ENCODE measurements at places on chromosomes 2 and 18.

DNA sequence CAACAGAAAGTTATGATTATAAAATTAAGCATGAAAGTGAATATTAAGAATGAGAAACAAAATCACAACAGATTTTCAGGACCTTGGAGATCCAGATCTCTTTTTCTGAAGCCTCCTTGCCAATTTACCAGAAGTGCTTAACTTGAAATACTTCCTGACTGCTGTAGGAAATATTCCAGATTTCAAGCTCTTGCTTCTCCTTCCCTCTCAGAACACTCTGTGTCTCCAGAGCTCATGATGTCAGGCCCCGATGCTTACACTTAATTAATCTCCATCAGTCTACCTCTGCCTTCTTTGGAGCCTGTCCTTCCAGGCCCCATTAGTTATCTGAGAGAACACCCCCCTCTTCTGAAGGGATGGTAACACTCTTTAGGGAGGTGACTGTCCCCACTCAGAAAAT is 20.7 kb upstream of the NT5C1B start:
- DNase-seq = no peak

DNA sequence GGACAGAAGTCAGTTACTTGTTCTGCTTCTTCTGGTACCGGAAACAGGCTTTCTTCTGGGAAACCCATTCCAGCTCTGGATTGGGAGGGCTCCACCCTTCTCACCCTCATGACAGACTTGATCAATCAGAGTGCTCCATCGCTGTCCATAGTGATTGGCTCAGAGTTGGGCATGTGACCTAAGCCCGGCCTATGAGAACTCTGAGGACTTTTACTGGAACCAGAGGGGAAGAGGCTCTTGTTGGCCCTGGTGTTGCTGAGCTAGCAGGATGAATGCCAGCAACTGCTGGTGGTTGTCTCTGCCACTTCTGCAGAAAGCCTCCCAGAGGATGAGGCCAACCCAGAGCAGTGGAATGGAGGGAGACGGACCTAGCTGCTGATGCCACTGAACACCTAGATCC is 33.3 kb downstream of the TMEM37 start:
- DNase-seq = no peak

DNA sequence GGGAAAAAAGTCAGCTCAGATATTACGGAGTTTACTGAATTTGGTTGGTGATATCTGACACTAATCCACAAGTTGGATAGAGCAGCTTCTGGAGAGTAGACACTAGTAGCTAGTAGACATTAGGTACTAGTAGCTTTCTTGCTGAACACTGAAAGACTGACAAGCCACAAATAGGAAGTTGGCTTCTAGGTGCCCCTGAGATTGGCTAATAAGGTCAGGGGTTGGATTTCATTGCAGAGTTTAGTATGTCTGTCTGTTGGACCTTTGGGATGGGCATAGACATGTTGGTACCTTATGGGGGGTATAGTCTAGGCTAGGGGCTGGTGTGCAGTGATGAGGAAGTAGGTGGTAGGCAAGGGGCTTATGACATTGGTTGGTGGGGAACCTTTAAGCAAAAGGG is 164.9 kb upstream of the LRRTM1 start:
- no peak for DNase-seq

DNA sequence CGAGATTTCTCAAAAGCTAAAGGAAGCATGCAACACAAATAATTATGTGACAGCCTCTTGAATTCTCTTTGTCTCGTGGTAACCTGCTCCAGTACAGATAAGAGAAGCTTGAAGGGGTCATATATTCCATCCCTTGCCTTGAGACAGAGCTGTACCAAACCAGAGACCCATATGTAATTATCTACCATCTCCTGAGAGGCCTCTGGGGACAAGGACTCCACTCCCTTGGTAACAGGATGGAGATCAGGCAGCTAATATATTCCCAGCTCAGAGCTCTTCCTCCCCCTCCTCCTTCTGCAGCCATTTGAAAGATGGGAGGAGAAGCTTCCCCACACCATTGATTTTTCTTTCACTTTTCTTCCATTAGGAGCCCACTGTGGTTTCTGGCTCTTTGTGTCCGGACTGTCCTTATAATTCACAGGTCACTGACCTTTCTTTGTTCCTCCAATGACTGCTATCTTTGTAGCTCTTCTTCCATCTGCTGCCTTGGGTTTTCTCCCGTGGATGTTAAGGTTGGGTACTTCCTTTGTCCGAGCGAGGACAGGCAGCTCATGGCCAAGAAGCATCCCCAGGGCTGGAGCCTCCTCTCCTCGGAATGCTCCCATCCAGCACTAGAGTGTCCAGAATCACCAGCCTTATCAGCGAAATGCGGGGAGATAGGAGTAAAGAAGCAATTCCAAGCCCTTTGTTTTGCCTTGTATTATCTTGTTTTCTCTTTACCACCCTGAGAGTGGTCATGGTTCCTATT is 72.6 kb upstream of the STPG4 start:
- no peak for DNase-seq

GRCh38 chr18:54261894-54262293 is 7.4 kb upstream of the POLI start:
- no peak for DNase-seq

DNA sequence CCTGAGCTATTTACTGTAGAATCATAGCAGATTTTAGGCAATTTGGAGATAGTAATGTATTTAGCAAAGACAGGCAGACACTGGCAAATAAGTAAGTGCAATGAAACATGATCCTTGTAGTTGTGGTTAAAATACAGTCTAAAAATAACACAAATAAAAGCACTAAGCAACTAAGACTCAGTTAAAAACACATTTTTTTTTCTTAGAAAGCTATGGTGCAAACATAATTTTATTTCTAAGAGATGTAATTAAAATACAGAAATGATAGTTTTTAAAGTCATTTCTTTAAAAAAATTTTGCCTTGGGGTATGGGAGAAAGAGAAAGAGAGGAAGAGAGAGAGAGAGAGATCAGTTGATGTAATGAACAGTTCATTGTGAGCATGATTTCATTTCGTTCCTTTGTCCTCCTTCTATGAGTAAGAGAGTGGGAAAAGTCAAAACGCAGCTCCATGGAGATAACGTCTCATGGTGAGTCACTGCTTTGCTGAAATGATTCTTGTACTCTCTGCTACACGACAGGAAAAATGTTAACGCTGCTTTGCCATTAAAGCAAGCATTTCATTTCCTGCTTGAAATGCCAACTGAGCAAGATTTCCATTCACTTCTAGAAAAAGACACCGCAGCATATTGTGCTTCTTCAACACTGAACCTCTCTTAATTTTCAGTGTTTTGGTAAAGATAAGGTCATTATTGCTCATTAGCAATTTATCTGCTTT is 61.3 kb upstream of the PGAP1 start:
- peak; percentile 54 for DNase-seq

DNA sequence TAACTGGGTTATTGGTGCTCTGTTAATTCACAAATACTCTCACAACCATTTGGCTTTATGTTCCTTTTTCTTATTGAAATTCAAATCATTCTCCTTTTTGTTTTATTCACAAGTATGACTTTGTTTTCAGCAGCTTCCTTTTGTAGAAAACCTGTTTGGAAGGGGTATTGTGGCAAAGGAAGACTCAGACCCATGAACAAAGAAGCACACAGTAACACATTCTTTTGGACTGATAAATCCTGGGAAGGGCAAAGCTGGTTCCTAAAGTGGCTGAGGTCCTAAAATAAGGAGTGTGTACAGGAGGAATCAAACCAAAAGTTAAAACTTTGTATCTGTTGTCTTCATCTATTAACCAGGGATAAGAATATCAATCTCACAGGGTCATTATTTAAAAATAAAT is 374.7 kb upstream of the FIGN start:
- DNase-seq = no peak

DNA sequence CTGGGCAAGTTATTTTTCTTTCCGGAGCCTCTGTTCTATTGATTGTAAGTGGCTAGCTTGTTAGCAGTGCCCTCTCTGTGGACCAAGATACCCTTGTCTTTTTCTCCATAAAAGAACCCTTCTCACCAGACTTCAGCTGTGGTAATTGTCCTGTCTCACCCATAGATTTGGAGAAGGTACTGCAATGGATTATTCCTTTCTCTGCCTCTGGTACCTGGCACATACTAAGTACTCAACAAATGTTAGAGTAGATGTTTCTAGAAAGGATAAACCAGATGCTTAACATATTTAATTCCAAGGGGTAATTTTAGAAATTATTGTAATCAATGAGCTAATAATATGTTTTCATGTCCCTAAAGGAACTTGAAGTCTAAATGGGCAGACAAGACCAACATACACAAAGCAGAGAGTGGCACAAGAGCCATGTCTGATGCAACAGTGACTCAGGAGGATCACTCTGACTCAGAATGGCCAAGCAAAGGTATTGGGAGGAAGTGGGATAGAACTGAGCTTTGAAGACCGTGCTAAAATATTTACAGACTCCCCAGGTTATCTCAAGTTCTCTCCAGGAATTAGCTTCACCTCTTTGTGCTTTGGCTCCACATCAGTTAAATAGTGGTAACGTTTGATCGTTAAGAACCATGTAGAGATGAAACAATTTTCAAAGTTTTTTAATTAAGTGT is 129.7 kb upstream of the OSR1 start:
- no peak for DNase-seq

Data from Jurkat, Clone E6-1 (cell line).